CD4-positive, alpha-beta T cell (primary cell): ENCODE measurements at places on chromosomes 11 and 22. TPM values are rescaled to one million over a fixed set of nuclear protein-coding genes. Genes with fewer than 3 reads are reported as not detected.

The OR8D1 gene
- total RNA-seq = not detected

The DBX1 gene
- total RNA-seq = 0.19 TPM

The B3GAT1 gene
- 0.14 TPM for total RNA-seq

The FOLR3 gene
- not detected for total RNA-seq

The HIC2 gene
- 10.0 TPM for total RNA-seq

The ATG2A gene
- total RNA-seq = 198 TPM

The BTBD18 gene
- not detected for total RNA-seq

The APOA5 gene
- total RNA-seq = not detected

The TRPT1 gene
- 11.5 TPM for total RNA-seq

DNA sequence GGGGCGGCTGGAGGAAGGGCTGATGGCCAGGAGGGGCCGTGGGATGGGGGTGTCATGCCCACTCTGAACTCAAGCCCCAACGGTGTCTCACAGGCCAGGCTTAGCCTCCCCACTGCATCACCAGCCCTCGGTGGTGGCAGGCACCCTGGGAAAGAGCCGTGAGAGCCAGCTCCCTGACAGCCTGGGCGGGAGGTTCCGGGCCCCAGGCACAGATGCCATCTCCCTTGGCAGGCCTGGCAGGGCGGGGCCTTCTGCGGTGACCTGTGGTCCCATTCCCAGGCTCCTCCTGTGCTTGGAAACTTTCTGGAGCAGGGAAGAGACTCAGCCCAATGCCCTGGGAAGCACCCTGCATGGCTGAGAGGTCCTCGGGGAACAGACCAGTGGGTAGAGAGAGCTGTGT is 4.8 kb downstream of the PHLDA2 start:
- H3K36me3 ChIP-seq = no peaks in the 10 kb centered on the region
- H3K4me1 ChIP-seq = peaks cover 17% of the 10 kb centered on the region
- no peak overlapping the region for H3K27ac ChIP-seq
- no peak overlapping the region for H3K4me3 ChIP-seq
- H3K27me3 ChIP-seq = peaks cover 15% of the 10 kb centered on the region

GRCh38 chr11:65857500-65857852 is 504 bp downstream of the CFL1 start:
- peaks cover 77% of the 10 kb centered on the region for H3K4me1 ChIP-seq
- DNase-seq = peak; percentile 59
- peak overlapping the region; percentile 52 for H3K27ac ChIP-seq
- H3K4me3 ChIP-seq = peak overlapping the region; percentile 90

GRCh38 chr11:95157824-95158223 is 68.2 kb downstream of the ENDOD1 start:
- no peaks in the 10 kb centered on the region for H3K27me3 ChIP-seq
- no peaks in the 10 kb centered on the region for H3K36me3 ChIP-seq
- peaks cover 26% of the 10 kb centered on the region for H3K4me1 ChIP-seq

GRCh38 chr22:45615364-45615763 is 56.3 kb upstream of the ATXN10 start:
- peaks cover 7% of the 10 kb centered on the region for H3K4me1 ChIP-seq
- H3K36me3 ChIP-seq = no peaks in the 10 kb centered on the region
- no peak overlapping the region for H3K4me3 ChIP-seq
- DNase-seq = no peak

- H3K36me3 ChIP-seq = no peaks in the 10 kb centered on the region
- DNase-seq = no peak
- H3K4me3 ChIP-seq = no peak overlapping the region
- no peak overlapping the region for H3K27ac ChIP-seq
Observed at GRCh38 chr11:132994966-132995365, 537.3 kb downstream of the OPCML start.

- DNase-seq = no peak
- no peak overlapping the region for H3K27ac ChIP-seq
- no peaks in the 10 kb centered on the region for H3K36me3 ChIP-seq
- H3K27me3 ChIP-seq = no peaks in the 10 kb centered on the region
- no peak overlapping the region for H3K4me3 ChIP-seq
Observed at GRCh38 chr11:102225689-102226568, 91.4 kb upstream of the BIRC3 start.

DNA sequence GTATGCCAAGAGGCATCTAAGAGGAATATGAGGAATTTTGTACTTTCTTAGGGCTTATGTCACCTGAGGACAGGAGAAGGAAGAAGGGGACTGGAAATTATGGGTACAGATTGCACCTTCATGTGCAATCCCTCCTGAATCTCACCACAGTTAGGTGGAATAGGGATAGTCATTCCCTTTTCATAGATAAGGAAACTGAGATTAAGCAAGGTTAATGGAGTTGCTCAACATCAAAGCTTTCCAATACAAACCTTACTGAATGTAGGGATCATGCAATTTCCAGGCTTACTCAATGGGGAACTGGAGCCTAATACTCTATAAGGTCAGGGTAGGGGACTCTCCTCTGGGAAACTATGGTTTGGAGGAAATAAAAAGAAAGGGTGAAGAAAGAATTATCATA is 133.0 kb downstream of the C11orf87 start:
- H3K27me3 ChIP-seq = no peaks in the 10 kb centered on the region
- DNase-seq = no peak
- no peaks in the 10 kb centered on the region for H3K4me1 ChIP-seq
- H3K36me3 ChIP-seq = no peaks in the 10 kb centered on the region
- no peak overlapping the region for H3K4me3 ChIP-seq
- no peak overlapping the region for H3K27ac ChIP-seq

- H3K27ac ChIP-seq = no peak overlapping the region
- no peaks in the 10 kb centered on the region for H3K4me1 ChIP-seq
- H3K27me3 ChIP-seq = no peaks in the 10 kb centered on the region
- no peaks in the 10 kb centered on the region for H3K36me3 ChIP-seq
- no peak overlapping the region for H3K4me3 ChIP-seq
Observed at GRCh38 chr22:32088084-32088483, 45.0 kb downstream of the SLC5A1 start.

GRCh38 chr11:34680206-34680605 is 59.3 kb downstream of the EHF start:
- no peaks in the 10 kb centered on the region for H3K4me1 ChIP-seq
- no peak overlapping the region for H3K27ac ChIP-seq
- H3K27me3 ChIP-seq = no peaks in the 10 kb centered on the region
- H3K36me3 ChIP-seq = no peaks in the 10 kb centered on the region
- H3K4me3 ChIP-seq = no peak overlapping the region

GRCh38 chr22:21862386-21863245 is 4.8 kb downstream of the MAPK1 start:
- H3K4me1 ChIP-seq = peaks cover 63% of the 10 kb centered on the region
- no peaks in the 10 kb centered on the region for H3K36me3 ChIP-seq
- H3K4me3 ChIP-seq = no peak overlapping the region
- no peak for DNase-seq
- no peaks in the 10 kb centered on the region for H3K27me3 ChIP-seq
- H3K27ac ChIP-seq = no peak overlapping the region

- no peak overlapping the region for H3K4me3 ChIP-seq
- peaks cover 4% of the 10 kb centered on the region for H3K27me3 ChIP-seq
- H3K27ac ChIP-seq = no peak overlapping the region
Observed at GRCh38 chr11:126538071-126538470, 182.6 kb downstream of the ST3GAL4 start.

GRCh38 chr11:36364551-36365325 is 68.7 kb downstream of the PRR5L start:
- no peaks in the 10 kb centered on the region for H3K27me3 ChIP-seq
- H3K36me3 ChIP-seq = no peaks in the 10 kb centered on the region
- no peak overlapping the region for H3K4me3 ChIP-seq
- peaks cover 28% of the 10 kb centered on the region for H3K4me1 ChIP-seq
- no peak overlapping the region for H3K27ac ChIP-seq

DNA sequence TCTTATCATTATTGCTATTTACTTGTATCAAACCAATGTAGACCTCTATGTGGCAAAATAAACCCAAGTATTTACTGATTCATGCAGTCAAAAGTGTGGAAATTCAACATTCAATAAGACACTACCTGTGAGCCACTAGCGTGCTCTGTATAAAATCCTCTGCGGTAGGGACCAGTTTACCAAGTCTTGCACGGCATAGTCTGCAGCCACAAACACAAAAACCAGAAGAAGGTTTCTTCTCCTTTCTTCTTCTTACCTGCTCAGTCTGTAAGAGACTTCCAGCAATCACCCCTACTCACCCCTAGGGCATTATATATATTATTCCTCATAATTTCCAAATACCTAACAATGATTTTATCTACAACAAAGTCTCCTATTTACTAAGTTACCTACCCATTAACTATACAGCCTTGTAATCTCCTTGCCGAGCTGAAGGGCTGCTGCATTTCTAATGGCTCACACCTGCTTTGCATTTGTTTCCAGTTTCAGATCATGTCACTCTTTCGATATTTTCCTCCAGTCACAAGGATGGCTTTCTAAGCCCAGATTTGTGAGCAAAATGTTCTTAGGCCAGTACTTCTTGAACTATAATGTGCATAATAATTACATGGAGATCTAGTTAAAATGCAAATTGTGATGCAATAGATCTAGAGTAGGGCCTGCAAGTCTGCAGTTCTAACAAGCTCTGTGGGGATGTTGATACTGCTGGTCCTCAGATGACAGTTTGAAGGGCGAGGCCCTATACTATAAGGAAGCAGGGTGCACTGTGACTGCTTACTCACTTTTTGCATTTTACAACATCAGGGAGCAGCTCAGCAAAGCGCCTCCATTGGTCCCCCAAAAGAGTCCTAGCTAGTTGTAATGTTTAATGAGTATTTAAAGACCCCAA is 191.9 kb upstream of the DDI1 start:
- H3K4me3 ChIP-seq = no peak overlapping the region
- H3K27ac ChIP-seq = no peak overlapping the region

DNA sequence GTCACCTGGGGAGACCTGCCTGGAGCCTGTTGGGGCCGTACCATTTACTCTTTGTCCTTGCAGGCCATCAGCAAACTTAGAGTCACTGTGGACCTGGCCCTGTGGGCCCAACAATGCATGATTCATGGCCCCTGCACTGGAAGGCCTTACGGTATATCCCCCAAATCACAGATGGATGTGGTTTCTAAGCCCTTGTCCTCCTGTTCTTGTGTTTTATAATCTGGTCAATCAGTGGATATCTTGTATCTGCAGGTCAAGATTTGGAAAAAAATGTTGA is 6.2 kb downstream of the TSKU start:
- no peak overlapping the region for H3K4me3 ChIP-seq
- peaks cover 3% of the 10 kb centered on the region for H3K4me1 ChIP-seq
- no peaks in the 10 kb centered on the region for H3K36me3 ChIP-seq

- H3K27ac ChIP-seq = no peak overlapping the region
- peaks cover 4% of the 10 kb centered on the region for H3K27me3 ChIP-seq
- peaks cover 29% of the 10 kb centered on the region for H3K4me1 ChIP-seq
- peak overlapping the region; percentile 64 for H3K4me3 ChIP-seq
- no peak for DNase-seq
Observed at GRCh38 chr22:37020192-37020479, 594 bp downstream of the MPST start.

DNA sequence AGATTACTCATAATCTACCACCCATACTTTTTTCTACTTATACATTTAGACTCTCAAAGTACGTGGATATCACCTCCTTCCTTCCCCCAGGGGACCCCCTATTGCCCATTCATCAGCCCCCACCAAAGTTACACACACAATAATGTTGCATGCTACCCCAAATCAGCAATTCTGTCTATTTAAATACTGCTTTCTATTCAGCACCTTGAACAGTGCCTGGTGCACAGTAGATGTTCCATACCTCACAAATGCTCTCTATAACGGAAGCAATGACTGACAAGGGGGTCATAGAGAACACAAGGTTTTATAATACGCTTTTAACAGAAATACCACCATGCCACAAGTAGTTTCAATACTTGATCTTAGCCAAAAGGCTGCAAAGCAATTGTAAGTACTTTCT is 370.7 kb downstream of the MIAT start:
- no peaks in the 10 kb centered on the region for H3K4me1 ChIP-seq
- DNase-seq = no peak
- H3K27me3 ChIP-seq = peaks cover 5% of the 10 kb centered on the region
- no peak overlapping the region for H3K27ac ChIP-seq
- H3K4me3 ChIP-seq = no peak overlapping the region

- no peaks in the 10 kb centered on the region for H3K36me3 ChIP-seq
- H3K4me1 ChIP-seq = peaks cover 11% of the 10 kb centered on the region
- no peaks in the 10 kb centered on the region for H3K27me3 ChIP-seq
- no peak overlapping the region for H3K4me3 ChIP-seq
- H3K27ac ChIP-seq = no peak overlapping the region
Observed at GRCh38 chr11:36292311-36292722, 3.1 kb upstream of the COMMD9 start.

DNA sequence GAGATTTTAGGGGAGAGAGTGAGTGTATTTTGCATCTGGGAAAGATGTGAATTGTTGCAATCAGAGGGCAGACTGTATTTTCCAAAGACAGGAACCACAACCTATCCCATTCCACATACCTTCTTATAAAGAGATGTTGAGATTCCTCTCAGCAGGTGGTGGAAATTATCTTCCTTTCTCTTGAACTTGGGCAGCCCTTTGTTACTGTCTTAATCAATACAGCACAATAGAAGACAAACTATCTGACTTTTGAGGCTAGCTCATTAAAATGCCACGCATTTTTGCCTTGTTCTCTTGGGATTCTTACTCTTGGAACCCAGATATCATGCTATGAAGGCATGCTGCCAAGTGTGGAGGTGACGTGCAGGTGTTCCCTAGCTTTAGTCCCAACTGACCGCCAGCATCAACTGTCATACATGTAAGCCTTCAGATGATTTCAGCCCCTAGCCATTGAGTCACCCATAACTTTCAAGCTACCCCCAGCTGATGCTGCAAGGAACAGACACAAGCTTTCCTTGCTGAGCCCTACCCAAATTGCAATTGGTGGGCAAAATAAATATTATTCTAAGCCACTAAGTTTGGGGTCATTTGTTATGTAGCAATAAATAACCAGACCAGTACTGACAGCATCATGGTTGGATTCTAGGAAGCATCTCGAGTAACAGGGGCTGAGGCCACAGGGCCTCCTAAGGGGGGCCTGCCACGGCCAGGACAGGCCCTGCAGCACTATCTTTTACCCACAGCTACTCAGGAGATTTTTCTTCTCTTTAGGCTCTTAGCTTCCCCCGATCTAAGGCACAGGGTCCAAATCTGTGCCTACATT is 63.0 kb downstream of the RPL27A start:
- H3K27me3 ChIP-seq = peaks cover 11% of the 10 kb centered on the region
- no peak for DNase-seq
- H3K36me3 ChIP-seq = no peaks in the 10 kb centered on the region

GRCh38 chr11:122758339-122758738 is 80.0 kb upstream of the CRTAM start:
- H3K36me3 ChIP-seq = no peaks in the 10 kb centered on the region
- H3K27me3 ChIP-seq = no peaks in the 10 kb centered on the region
- no peak for DNase-seq
- H3K4me1 ChIP-seq = peaks cover 30% of the 10 kb centered on the region
